CD8-positive, alpha-beta memory T cell (primary cell): ENCODE measurements at places on chromosomes 7 and 10.

DNA sequence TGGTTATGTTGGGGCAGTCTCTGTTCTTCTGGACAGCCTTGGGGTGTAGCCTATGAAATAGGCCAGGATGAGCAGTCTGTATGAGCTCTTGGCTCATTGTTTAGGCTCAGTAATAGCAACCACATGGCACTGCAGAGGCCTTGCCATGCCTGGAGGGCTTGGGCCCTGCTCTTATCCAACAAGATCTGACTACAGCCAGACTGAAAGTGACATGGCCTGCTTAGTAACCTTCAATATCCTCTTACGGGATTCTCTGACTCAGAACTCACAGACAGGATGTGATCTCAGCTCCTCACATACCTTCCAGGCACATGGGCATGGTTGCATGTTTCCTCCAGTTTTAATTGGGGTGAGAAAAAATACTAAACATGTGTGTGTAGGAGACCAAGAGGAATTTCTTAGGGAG lies 289.3 kb downstream of the PTEN start:
- no peak for DNase-seq

GRCh38 chr7:156461881-156462665 lies 178.5 kb upstream of the RNF32 start:
- no peak for DNase-seq

DNA sequence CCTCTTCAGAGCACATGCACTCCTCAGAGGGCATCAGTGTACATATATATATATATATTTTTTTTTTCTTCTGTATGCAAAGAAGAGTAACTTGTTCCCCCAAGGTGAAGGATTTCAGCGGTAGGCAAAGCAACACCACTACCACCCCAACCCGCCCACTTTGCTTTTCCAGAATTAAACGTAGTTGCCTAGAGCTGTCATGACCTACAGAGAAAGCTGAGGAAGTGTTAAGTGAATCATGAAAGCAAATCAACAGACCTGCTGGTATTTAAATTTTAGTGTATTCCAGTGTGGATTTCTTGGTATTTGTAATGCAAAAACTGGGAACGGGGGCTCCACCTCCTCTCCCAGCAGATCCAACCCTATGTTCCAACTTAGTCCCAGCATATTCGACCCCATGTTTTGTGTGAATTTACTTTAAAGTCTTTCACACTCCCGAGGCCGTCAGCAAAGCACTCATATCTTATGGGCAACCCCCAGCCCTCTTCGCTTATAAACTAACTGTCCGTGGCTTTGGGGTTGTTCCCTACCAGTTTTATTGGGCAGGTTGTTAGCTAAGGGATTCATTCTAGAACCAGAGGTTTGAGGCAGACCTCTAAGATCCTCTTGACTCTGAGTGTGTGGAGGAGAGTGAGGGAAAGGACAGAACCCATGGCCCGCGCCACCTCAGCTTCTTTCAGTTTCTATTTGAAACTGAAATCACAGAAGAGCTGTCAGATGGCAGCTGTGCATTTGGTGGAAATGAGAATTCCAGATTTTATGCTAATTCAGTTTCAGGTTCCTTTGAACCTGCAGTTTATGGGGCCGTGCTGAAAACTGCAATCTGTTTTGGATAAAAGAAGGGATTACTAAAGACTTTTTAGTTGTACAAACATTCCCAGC lies 450.2 kb upstream of the GALNT17 start:
- DNase-seq, result no peak

GRCh38 chr7:132001146-132001545 lies 444.7 kb upstream of the PODXL start:
- no peak for DNase-seq

DNA sequence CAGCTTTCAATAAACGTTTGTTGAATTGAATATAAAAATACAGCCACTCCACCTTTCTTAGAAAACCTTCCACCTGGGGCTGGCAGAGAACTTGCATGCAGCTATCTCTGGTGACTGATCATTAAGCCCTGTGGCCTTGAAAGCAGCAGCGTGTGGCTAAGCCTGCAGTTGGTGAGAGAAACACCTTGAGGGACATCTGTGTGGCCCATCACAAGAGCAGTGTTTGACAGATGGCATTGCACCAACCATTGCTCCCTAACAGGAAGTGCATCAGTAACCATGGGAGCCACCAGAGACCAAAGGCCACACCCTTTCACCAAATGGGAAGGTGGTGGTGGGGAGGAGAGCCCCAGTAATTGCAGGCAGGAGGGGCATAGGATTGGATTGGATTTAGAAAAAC lies 22.4 kb downstream of the RHOBTB1 start:
- DNase-seq, result no peak

DNA sequence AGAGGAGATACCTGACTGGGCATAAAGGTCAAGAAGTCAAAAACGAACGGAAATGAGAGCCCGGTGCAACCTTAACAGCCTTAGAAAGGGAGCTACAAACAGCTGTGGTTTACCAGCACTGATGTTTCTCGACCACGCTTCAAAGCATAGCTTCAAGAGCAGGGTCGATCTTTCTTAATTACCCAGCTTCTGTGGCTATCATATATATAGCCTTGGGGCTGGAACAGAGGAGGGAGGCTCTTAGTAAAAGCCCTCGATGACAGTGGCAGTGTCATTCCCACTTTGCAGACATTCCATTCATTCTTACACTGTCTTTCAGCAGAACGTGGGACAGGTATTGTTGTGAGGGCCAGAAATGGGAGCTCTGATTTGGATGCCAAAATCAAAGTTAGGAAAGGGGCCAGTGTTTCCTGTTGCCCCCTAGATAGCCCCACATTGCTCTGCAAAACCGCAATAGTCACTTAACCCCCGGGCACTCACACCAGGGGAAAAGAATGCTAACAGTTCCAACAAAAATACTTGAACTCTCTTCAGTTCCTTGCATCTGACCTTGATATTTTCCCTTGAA lies 141.5 kb downstream of the MTPAP start:
- no peak for DNase-seq

DNA sequence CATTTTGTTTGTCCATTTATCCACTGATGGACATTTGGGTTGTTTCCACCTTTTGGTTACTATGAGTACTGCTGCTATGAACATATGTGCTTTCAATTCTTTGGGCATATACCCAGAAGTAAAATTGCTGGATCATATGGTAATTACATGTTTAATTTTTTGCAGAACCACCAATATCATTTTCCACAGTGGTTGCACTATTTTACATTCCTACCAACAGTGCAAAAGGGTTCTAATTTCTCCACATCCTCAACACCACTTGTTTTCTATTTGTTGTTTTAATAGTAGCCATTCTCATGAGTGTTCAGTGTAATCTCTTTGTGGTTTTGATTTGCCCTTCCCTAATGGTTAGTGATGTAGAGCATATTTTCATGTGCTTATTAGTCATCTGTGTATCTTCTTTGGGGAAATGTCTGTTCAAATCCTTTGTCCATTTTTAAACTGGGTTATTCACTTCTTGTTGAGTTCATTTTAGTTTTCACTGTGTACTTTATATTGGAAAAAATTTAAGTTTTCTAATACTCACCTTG lies 101.9 kb downstream of the HIBADH start:
- no peak for DNase-seq

DNA sequence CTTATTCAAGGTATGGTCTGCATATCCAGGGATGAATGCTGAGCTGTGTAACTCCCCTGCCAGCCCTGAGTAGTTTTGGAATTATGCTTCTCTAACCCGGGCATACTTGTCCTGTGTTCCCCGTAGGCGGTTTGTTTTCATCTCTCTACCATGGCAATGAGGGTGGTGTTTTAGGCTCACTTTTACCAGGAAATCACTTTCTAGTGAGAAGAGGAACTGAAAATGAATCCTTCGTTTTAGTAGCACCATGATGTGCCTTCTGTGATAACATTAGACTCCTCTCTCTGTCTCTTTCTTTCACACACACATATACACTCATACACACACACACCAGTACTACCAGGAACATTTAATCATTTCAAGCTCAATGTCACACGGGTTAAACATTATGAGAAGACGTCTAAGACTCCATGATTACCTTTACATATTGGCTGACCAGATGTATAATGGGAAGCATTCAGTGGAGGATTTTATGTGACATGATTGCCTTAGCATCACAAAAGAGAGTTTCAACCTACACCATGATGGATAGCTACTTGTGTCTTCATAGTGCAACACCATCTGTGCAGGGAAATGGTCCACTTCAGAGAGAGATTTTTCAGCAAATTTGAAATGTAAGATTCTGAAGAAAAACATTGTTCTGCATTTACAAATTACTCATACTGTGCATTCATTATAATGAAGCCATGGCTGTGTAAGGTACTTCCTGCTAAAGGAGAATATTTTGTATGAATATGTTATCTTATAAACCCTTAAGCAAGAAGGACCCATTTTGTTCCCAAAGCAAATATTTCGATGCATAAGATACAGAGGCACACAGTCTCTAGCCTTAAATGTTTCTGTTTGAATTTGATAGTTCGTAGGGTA lies 31.0 kb upstream of the PFKP start:
- no peak for DNase-seq

GRCh38 chr10:73761781-73762180 lies 17.6 kb downstream of the SEC24C start:
- no peak for DNase-seq

GRCh38 chr10:103155471-103156085 lies 37.5 kb downstream of the NT5C2 start:
- DNase-seq, result no peak

GRCh38 chr7:19079066-19079465 lies 38.4 kb downstream of the TWIST1 start:
- DNase-seq, result no peak

DNA sequence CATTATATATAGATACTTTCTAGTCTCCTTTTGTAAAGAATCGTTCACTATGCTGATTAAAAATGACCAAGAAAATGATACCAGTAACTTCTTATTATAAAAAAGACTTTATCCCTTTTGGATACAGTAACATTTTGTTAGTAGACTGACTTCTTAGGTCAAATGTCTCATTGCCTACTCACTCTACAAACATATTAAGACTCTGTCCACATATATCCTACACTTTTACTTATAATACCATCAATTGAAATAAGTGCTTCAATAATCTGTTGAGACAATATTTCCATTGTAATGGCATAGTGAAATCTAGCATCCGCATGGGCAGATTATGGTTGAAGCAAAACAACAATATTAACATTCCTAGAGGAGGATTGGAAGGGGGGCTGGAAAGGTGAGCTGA lies 180.6 kb downstream of the ARL4A start:
- no peak for DNase-seq

DNA sequence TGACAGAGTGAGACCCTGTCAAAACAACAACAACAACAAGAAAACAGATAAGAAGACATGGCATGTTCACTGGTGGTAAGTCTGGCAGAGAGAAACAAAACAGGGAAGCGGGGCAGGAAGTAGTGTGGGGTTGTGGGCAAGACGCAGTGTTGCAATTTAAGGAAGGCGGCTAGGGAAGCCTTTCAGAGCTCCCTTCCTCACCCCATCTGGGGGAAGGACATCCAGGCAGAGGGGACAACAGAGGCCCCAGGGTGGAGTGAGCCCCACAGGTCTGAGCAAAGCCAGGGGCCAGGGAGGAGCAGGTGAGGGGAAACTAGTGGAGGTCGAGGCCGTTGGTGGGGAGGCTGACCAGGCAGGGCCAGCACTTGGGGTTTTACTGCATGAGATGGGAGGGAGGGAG lies 16.8 kb downstream of the LAT2 start:
- no peak for DNase-seq

DNA sequence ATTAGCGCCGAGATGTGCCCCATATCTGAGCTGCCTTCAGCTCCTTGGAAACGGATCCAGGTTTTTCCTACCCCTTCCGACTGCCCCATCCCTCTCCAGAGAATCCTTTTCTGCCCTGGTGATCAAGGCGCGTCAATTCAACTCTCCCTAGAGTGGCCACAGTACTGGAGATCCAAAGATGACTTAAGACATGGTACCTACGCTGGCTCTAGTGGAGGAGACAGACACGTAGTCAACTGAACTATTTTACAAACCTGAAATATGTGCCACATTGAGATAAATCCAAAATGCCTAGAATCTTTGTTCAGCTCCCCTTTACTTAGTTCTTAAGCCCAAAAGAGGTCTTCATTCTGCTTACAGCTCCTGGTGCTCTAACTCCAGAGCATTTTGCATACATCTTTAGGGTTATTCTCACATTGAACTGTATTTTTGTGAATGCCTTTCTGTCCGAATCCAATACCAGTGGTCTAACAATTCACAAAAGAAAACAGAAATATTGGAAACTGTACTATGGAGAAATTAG lies 444 bp upstream of the TNPO3 start:
- no peak for DNase-seq

DNA sequence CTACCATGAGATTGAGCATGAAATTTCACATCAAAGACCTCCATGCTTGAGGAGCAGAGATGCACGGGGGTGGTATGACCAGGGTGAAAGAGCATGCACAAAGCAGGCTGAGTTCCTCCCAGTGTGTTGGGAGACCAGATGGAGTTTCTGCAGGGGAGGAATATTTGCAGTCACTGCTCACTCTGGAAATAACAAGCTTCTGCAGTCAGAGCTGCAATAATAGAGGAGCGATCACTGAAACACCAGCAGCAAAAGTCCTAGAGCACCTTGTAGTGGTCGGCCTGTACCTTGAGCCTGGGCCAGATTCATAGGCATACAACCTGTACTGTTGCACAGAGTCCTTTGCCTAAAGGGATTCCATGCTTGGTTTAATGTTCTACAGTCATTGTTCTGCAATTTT lies 184.5 kb upstream of the SP8 start:
- DNase-seq, result no peak

DNA sequence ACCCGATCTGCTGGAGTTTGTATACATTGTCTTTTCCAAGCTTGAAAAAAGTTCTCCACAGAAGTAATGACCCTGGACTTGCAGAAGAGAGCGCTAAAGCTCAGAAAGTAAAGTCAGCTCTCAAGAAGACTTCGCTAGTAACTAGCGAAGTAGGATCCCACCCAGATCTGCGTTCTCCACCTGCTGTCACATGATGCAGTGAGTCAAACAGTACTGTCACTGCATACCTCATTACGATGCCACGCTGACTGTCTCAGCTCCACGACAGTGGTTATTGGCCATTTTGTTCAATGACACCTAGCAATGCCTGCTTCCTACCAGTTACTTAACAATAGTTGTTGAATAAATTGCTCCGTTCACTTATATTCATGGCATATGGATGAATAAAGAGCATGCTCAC lies 29.7 kb upstream of the SEC61G start:
- DNase-seq, result peak; percentile 10

DNA sequence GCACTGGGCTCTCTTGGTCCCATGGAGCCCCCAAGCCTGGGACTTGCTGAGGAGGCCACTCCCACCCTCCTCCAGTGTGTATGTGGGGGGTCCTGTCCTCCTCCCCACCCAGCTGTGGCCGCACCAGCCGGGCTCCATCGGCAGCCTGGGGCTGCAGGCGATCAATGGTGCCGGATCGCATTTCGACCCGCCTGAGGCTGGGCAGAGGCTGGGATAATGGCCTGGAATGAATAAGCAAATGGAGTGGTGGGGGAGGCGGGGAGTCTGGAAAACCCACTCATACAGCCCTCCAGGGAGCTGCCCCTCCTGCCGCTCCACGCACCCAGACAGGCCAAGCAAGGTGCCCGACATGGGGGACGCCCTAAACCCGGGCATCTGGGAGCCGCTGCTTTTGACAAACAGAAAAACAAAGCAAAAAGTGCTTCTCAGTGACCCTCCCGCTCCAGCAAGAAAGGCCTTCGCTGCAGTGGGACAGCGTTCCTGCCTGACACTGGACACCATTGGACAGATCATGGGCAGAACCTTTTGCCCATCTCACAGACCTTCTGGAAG lies 160.5 kb downstream of the NRF1 start:
- DNase-seq, result no peak
